ENCODE measurements at places on chromosomes 4 and X.

DNA sequence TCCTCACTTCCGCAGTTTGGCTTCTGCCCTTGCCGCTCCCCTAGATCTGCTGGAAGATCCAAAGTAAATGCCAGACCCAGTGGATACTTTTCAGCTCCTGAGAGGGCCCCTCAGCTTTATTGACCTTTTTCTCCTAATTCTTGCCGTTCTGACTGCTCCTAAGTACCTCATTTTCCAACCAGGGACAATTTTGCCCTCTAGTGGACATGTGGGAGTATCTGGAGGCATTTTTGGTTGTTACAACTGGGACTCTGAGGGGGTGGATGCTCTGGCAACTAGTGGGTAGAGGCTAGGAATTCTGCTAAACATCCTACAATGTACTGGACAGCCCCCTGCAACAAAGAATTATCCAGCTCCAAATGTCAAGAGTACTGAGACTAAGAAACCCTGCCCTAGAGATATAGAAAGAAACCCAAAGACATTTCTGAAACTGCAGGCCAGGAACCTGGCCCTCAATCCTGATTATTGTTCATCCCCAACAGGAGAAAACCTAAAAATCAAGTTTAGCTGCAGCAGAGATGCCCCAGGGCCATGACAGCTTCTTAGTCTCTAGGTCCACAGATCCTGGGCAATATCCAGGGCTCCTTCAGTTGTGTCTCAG lies 3.4 kb downstream of the TEX13B start:
- DNase-seq = no peak

DNA sequence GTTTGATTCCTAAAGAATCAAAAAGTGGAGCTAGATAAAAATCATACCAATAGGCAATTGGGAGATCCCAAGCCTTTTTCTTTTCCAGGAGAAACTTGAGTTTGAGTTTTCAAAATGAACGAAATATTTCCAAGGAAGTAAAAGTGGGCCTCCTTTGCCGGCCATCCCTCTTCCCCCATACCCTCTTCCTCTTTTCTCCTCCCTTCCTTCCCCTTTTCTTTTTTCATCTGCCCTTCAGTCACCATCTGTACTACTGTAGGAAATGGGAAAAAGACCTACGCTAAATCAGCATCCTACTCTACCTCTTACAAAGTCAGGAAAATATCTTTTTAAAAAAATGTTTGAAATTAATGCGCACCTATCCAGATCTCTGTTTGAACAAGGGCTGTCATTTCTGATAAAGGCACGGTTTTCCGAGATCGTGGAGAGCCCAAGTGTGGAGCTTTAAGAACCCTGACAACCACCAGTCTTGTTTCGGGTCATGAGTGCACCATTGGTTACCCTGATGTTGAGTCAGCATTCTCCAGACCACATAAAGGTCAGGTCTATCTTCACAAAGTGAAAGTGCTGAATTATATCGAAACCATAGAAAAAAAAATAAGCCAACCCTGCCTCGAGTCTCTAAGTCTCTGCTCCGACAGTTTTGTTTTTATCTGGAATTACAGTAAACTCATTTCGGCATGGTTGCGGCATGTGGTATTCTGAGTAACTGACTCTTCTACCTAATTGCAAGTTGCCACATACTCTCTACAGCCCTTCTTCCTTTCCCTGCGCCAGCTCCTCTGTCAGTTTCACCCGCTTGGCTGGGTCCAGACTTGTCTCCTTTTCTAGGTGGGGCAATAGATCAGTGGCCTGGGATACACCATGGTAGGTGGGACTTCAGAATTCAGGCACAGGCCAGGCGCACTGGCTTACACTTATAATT lies 140.2 kb upstream of the KLF3 start:
- no peak for DNase-seq

- no peak for DNase-seq
Measured at GRCh38 chr4:37780444-37781130, 45.9 kb upstream of the PGM2 start.

- DNase-seq = no peak
Measured at GRCh38 chrX:150582338-150582948, 14.0 kb downstream of the MTM1 start.

- no peak for DNase-seq
Measured at GRCh38 chr4:150216726-150217125, 138.5 kb downstream of the DCLK2 start.

DNA sequence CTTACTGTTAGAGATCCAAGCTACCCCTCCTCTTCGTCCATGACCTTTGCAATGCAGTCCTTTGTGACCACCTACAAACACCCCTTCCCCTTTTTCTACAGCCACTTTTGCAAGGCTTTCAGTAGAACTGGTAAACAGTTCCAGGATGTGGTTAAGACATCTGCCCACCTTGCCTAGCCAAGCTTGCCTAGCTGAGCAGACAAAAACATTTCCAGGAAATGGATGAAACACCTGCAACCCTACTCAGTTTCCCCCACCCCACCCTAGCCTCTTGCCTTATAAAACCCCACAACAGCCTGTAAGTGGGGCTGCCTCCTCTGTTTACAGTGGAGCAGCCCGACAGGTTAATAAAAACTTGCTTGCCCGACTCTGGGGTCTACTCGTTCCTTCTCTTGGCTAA lies 133.8 kb downstream of the ZC4H2 start:
- DNase-seq = no peak
